Testis (tissue), 5 donors: ENCODE measurements at places on chromosomes 11 and 22. TPM values are rescaled to one million over a fixed set of nuclear protein-coding genes. Genes with fewer than 3 reads are reported as not detected.

LMO2 gene
- 8.1 TPM for total RNA-seq

RTN4R gene
- 6.1 TPM for total RNA-seq

TNNT3 gene
- 8.1 TPM for total RNA-seq

GRIK4 gene
- total RNA-seq = 2.6 TPM

OR52A5 gene
- total RNA-seq = 0.37 TPM

HORMAD2 gene
- 24.2 TPM for total RNA-seq

UBQLNL gene
- 8.8 TPM for total RNA-seq

MFRP gene
- total RNA-seq = not detected

PSMC3 gene
- 98.1 TPM for total RNA-seq

TMPRSS5 gene
- 2.2 TPM for total RNA-seq

SYCE3 gene
- 40.4 TPM for total RNA-seq

TMPRSS6 gene
- 1.5 TPM for total RNA-seq

MISFA gene
- total RNA-seq = 202 TPM

APOBEC3A gene
- not detected for total RNA-seq

TCN1 gene
- 1.6 TPM for total RNA-seq
